ENCODE measurements at places on chromosomes 6 and 20.

- DNase-seq: no peak
Observed at GRCh38 chr6:105564121-105564902, 161.4 kb upstream of the PREP start.

DNA sequence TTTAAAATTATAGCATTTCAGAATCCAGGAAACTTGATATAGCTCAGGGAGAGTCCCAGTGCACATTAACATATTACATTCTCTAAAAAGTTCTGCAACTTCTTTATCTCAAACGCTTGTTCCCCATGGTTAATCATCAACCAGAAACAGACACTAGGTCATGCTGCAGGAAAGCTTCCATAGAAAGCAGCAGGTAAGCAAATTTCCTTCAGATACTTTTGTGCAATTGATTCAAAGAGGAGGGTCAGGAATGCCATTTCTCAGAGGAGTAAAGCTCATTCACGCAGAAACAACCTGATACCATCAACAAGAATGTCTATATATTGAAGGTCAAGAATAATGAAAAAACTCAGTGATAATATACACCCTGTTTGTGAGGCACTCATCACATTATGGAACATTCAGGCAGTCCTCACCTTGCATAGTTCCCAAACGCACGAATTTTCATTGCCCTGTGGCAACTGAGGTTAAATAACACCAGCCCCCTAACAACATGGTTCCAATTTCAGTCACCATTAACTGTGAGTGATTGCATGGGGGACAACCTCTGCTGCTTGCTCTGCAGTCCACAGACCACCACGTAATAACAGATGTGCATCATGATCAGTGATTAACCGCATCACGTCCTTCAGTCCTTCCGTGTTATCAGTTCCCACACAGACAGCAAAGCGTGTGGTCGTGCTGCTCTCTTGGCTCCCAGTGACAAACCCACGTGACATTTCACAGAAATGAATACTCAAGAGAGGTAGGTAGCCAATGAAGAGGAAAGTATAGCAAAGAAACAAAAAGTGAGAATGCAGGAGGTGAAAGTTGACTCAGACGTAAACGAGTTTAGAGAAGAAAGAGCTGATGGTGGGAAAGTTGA, 95.7 kb downstream of the LY86 start:
- DNase-seq: no peak

DNA sequence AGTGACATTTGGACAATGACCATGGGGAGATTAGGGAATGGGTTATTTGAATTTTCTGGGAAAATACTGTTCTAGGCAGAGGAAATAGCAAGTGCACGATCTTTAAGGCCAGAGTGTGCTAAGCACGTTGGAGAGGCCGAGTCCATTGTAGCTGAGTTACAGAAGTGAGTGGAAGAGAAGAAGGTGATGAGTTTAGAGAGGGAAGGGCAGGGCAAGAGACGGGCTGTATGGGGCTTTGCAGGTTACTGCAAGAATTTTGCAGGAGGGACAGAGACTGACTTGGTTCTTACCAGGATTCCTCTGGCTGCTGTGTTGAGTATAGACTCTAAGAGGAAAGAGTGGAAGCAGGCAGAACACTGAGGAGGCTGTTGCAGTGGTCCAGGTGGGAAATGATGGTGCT, 1.1 kb upstream of the NCOA3 start:
- DNase-seq: no peak

GRCh38 chr6:124669713-124670480, 292.3 kb upstream of the RNF217 start:
- no peak for DNase-seq

GRCh38 chr20:6075428-6076219, 21.8 kb upstream of the LRRN4 start:
- no peak for DNase-seq

GRCh38 chr6:85015396-85015990, 251.1 kb upstream of the TBX18 start:
- DNase-seq: peak; percentile 21

GRCh38 chr6:154648888-154649205, 84.4 kb upstream of the SCAF8 start:
- no peak for DNase-seq

- DNase-seq: no peak
Observed at GRCh38 chr6:122887941-122888340, 98.9 kb downstream of the SMPDL3A start.

DNA sequence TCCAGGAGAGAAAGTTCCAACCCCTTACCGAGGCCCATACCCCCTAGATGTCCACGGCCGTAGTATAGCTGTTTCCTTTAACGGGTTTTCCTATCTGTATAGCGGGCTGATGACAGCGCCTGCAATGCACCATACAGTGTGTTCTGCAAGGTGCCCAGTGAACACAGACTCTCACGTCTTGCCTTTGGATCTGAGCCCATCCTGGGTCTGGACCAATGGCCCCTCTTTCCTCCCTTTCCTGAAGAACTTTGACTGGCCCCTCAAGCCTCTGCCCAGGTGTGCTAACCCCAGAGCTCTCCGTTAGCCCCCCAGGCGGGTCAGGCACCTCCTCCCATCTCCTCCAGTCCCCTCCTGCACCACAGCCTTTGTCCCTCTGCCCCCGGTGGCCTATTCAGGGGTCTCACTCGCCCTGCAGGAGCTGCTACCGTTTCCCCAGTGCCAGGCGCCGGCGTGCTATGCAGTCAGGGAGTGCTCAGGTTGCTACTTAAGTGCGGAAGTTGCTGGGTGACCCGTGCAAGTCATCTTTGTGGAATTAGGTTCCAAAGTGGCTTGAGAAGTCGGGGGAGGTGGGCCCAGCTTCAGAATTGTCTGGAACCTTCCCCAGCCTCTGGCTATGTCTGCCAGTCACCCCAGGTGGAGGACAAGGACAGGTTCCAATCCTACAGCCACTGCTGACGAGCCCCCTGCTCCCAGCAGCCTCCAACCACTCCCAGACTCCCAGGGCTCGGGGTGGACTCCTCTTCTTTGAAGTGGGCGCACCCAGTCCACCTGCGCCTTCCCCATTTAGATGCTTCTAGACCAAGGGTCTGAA, 35.0 kb upstream of the ZBP1 start:
- DNase-seq: no peak

GRCh38 chr6:1164600-1164999, 147.3 kb upstream of the FOXQ1 start:
- DNase-seq: no peak

Data from urinary bladder (tissue), 4 donors.